Cortex of kidney (tissue), 1 donor: ENCODE measurements at places on chromosomes 7 and 10.

DNA sequence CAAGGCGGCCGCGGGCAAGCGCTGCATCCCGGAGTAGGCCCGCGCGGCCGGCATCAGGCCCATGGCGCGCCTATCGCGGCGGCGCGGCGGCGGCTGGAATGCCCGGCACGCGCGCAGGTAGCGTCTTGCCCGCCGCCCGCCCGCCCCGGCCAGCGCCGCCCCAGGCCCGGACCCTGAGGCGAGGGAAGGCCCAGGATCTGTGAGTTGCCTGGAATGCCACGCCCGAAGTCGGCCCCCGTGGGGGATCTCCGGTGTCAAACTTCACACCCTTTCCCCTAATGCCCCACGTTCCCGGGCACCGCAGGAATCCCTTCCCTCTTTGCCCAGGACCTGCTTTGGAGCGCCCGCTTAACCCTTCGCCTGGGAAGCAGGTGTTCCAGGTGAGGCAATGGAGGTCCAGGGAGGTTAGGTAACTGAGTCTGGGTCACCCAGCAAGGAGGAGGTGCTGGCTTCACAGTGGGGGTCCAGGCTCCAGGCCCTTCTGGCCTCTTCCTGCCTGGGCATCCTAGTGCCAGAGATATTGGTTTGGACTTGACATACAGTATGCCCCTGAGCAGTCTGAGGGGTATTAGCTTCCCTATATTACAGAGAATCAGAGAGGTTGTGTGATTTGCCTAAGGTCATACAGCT, 138.1 kb downstream of the ARHGAP22 start:
- DNase-seq: no peak

GRCh38 chr7:133674079-133674763, 421.3 kb downstream of the EXOC4 start:
- no peak for DNase-seq

DNA sequence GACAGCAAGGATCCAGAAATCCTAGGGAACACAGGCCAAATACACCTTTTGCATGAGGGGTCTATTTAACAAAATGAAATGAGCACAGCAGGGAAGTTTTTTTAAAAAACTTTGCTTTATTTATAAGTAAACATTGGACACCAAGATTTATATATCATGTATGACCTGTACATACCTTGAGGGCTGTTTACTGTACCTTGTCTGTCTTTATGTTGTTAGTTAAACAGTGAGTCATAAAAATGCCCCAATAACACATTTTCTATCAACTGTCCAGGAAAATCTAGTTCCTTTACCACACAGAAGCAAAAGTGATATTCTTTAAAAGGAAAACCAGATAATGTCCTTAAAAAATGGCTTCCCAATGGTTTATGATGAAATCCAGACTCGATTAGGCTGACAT, 45.1 kb upstream of the AGR3 start:
- DNase-seq: no peak

GRCh38 chr10:86961481-86962091, 3.2 kb downstream of the SNCG start:
- no peak for DNase-seq

DNA sequence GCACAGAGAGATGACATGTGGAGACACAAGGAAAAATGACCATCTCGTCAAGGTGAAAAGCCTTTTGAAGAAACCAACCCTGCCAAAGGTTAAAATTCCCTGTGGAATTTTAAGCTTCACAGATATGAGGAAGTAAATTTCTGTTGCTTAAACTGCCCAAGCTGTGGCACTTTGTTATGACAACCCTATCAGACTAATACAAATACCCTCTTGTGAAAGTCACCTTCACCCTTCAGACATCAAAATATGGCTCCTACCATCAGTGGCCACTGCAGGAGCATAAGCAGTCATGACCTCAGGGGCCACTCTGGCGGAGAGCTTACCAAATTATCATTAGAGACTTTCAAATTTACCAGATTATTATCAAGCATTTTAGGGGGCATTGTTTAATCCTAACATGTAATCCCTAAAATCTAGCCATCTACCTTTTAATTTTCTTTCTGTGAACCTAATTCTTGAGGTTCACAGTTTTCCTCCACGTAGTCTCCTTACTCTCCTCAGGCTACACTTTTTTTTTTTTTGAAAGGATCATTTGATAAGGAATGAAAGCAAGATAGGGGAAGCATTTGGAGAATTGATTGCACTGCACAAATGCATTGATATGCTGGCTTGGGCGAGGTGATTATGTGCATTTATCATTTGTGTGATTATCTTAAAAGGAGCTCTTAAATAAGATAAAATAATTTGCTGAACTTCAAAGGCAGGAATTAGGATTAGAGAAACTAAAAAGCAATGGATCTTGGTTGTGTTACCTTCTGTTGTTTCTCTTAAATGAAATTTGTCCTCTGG, 90.3 kb downstream of the TMEM168 start:
- no peak for DNase-seq

- no peak for DNase-seq
Observed at GRCh38 chr7:39810710-39811109, 139.3 kb upstream of the CDK13 start.

DNA sequence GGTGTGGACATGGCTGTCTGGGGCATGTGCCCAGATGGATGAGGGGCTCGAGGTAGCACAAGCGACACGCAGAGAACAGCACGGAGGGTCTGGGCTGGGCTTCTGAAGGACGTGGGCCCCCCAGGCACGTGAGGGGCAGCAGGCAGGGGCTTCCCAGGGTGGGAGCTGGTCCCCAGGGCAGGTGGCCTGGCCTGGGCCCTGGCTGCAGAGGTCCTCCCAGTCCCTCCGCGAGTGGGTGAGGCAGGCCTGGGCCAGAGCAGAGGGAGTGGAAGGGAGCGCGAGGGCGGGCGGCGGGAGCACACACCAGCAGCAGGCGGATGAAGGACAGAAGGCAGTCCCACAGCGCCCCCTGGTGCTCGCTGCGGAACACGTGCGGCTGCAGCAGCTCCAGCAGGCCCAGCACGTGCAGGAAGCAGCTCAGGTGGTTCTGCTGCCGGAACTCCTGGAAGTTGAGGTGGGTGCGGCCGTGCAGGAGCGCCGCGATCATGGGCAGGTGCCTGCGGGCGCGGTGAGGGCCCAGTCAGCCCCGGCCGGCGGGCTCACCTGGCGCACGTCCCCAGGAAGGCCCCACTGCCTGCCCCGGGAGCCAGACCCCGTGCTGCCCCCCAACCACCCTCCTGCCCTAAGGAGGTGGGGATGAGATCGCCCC, 14.7 kb upstream of the MICALL2 start:
- no peak for DNase-seq

DNA sequence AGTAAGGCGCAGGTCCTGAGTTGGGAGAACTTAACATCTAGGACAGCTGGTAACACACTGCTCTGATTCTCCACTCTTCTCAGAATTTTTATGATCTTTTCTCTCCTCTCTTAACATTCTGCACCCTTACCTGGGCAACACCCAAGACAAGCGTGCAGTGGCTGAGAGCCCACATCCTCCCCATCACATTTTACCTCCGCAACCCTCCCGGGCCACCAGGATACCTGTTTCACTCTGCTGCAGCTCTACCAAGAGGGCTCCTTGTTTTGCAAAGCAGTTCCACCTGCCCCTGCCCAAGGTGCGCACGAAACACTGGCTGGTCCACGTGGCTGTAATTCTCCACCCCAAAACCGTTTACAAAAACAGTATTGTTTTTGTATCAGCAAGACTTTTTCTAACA, 81.5 kb downstream of the ITIH5 start:
- DNase-seq: no peak

DNA sequence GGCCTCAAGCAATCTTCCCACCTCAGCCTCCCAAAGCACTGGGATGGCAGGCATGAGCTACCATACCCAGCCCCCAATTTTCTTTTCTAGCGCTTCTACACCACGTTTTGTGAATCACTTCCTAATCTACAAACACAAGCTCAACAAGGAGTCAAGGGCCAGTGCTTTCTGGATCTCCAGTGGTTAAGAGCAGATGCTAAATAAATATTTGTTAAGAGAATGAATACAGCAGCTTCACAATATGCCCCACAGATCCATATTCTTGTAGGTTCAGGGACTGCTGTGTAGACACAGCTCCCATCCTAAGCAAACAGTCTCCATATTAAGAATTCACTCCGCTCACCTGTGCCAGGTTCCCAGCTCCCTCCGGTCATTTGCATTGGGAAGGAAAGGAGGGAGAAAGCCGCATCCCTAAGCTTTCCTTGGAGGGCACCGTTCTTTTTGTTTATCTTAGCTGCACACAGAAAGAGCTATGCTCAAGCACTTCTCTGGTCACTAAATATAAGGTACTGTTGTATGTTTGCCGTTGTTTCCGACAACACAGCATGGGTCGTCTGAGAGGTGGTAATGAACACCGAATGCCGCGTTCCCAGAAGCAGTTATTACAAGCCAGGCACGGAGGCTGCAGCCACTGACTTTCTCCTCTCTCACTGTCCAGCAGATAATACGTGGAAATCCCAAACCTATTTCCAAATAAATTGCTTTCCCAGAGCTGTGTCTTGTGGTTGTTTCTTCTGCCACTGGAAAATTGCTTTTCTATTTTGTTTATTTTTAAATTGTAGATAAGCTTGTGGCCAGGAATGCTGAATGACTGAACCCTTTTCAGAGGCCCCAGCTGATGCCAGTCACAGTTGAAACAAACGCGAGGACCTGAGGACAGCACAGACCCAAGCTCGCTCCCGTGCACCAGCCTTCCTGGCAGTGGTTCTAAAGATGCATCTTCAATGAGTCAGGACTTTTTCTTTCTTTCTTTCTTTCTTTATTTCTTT, 217.1 kb downstream of the PRPF18 start:
- no peak for DNase-seq

GRCh38 chr10:104938031-104938430, 296.9 kb downstream of the SORCS3 start:
- no peak for DNase-seq

DNA sequence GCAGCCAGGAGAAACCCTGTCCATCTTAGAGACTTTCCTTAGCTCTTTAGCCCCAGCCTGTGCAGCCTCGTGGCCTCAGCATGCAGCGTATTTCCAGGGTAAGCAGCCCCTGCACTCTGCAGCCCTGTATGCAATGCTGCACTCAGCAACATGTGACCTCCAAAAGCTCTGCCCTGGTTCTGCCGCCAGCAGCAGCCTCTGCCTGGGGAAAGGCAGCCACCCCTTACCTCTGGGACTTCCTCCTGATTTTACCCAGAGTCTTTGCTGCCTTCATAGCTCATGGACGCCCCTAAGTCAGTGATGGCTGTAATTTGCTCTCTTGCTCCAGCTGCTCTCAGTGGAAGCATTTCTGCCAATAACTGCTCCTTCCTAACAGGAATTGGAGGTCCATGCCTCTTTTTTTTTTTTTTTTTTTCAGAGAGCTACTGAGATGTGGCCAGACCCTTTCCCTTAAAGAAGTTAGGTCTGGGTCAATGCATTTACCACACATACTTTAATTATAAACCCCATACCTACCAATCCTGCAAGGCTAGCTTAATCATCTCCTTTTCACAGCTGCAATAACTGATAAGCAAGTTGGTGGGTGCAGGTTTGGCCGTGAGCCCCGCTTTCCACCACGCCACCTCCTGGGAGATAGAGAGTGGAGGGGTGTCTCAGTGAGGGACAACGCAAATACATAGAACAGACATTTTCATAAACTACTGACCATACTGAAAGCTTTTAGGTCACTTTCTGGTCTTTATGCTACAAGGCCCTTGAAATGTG, 71.7 kb downstream of the RAMP3 start:
- no peak for DNase-seq

GRCh38 chr10:60649485-60650377, 128.5 kb upstream of the CDK1 start:
- no peak for DNase-seq

GRCh38 chr10:65183236-65183635, 1662.0 kb downstream of the REEP3 start:
- no peak for DNase-seq

GRCh38 chr7:107614425-107614824, 34.4 kb downstream of the BCAP29 start:
- no peak for DNase-seq

DNA sequence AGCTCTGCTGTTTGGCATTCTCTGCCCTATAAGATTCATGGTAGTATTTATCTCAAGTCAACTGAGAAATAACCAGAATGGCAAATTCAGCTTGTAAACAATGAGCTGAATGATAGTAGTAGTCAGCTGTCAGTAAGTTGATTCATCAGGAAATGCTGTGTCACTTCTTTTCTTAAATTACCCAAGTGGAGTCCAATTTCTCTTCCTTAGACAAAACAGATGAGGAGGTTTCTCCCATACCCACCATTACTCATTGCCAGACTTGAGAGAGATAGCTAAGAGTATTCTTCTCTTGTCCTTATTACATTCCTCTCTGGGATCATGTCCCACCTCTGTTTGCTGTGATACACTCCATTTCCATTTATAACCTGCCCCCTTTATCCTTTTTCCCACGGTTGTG, 159.8 kb upstream of the STEAP1 start:
- DNase-seq: no peak

DNA sequence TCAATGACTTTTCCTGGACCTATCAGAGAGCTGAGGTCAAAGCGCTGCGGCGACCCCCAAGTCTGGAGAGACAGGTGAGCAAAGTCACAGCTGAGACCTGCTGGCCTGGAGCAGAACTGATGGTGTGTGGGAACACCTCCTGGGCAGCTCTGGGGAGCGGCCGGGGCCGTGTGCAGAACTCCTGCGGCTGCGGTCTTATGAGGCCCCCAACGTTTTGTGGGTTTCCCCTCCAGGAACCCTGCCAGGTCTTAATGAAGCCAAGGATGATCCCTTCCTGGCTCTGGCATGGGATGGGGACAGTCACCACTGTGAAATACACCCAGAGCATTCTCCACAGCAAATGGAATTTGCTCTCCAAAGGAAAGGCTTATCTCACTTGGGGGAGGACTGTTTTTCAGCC, 26.1 kb downstream of the DPYSL4 start:
- no peak for DNase-seq

DNA sequence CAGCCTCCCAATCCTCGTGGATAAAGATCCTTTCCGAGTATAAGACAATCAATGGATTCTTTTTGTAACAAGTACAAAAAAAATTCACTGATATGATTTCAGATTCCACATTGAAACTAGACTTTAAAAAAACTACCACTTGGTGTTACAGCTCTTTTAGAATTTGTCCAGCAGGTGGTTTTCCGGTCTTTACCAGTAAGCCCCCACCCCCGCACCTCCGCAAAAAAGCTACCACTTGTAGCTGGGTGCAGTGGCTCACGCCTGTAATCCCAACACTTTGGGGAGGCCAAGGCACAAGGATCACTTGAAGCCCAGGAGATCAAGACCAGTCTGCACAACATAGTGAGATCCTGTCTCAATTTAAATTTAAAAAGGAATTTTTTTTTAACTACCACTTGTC, 19.8 kb downstream of the IGF2BP3 start:
- no peak for DNase-seq

GRCh38 chr7:119999738-120000475, 273.1 kb upstream of the KCND2 start:
- DNase-seq: no peak

DNA sequence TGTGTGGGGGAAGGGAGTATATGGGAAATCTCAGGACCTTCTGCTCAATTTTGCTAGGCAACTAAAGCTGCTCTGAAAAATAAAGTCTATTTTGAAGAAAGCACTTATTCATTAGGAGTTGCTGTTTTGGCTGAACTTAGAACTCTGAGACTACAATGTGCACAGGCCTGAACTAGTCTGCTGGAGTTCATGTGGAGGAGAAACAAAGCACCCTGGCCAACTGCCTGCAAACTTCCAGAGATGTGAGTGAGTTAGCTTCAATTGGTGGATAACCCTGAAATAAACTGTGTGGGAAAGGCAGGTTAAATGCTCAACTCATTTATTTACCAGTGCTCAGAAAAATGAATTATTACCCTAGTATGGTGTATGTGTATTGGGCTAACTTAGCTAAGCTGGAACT, 17.3 kb upstream of the FAM241B start:
- no peak for DNase-seq
